SK-MEL-5 (cell line): ENCODE measurements at places on chromosomes 4 and X. TPM values are rescaled to one million over a fixed set of nuclear protein-coding genes. Genes with fewer than 3 reads are reported as not detected.

GRCh38 chrX:103446665-103447302 lies 70.4 kb downstream of the BEX3 start:
- DNase-seq, result no peak

NR0B1 gene
- 1.5 and 2.0 TPM in 2 replicates for total RNA-seq

DNA sequence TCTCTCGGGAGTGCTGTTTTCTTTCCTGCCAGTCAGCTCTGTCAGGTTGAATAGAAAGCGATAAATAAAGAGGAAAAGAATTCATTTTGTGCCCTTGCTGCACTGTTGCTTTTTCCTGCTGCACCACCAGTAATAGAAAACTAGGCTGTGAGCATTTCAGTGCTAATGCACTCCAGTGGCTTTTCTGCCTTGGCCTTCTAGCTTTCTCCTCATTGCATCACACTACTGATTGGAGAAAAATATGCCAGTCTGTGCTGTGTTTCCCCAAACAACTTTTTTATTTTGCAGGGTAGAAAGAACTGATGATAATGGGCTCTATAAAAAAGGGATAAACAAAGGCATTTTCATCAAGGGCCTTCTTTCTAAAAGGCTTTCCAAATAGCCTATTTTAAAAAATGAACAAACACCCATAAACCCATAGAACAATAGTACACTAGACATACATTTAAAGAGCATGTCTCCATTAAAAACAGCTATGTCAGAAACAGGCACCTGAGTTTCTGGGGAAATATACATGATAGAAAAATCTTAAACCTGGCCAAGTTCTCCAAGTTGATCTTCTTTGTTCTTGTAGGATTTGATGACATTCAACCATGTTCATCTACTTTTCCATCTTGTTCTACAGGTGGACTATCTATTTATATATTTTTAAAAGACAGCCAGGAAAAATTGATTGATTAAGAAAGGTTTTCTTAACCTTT lies 86.3 kb downstream of the GPRIN3 start:
- peak; percentile 3 for DNase-seq

DNA sequence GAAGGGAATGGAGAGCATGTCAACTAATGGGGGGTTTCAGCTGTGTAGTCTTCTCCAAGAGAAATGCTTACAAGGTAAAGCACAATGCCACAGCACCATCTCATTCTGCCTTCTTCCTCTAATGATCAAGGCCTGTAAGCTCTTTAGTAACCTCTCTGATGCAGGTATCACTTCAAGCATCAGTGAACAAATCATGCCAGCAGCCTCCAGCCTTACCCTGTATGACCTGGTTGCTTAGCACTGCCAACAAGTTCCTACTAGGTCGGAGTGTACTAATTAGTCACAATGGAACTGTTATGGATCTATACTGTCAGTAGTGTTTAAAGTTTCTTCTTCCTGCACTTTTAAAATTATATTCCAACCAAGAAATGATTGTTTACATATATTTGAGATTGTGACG lies 197.7 kb downstream of the GRID2 start:
- DNase-seq, result no peak

GRCh38 chr4:106022454-106022853 lies 127.2 kb downstream of the NPNT start:
- DNase-seq, result no peak

RTL3 gene
- total RNA-seq, result not detected in 2 replicates

CNKSR2 gene
- 3.0 and 3.1 TPM in 2 replicates for total RNA-seq

GRCh38 chr4:146407669-146408084 lies 114.1 kb downstream of the SLC10A7 start:
- no peak for DNase-seq

- DNase-seq, result no peak
These were observed 1.2 kb upstream of the TMEM144 start for GRCh38 chr4:158208963-158209640.

DNA sequence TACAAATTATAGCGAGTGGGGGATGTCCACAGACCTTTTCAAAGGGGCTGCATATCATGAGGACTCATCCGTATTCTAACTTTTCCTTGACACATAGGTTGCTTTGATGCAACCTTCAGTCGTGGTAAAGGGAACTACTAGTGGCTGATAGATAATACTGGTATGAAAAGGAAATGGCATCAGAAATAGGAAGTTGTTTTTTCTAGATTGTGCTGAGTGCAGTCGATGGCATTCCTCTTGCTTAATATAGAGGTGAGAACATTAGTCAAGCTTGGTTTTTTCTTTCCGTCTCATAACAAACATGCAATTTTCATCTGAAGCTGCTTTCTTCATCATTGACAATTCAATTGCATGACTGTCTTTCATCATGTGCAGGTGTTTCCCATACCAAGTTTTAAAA lies 16.6 kb downstream of the ENPEP start:
- no peak for DNase-seq

DNA sequence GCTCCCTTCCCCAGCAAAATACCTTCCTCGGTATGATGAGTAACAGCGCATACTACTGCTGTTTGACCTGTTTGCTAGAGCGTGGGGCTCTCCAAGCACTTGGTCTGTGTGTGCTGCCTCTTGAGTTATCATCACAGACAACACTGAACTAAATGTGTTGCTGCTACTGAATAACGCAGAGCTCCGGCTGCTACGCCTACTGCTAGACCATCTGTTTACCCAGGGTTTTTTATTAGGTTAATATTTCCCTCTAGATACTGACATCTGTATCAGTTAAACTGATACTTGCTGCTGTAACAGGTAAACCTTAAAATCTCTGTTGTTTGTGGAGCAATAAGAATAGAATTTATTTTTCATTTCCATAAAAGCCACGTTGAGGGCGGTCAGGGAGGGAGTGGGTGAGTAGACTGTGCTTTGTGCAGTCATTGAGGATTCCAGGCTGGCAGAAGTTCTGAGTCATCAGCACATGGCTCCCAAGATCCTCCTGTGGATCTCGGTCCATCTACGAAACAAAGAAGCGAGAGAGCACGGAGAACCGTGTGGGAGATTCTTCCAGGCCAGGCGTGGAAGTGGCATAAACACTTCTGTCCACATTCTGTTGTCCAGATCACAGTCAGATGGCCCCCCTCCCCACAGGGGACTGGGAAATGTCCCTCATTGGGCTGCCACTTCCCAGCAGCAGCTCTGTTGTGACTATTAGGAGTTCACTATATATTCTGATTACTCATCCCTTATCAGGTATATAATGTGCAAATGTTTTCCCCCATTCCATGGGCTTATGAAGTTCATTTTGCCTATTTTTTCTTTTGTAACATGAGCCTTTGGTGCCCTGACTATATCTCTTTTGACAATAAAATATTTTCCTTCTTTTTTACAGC lies 14.1 kb downstream of the GRK4 start:
- DNase-seq, result peak; percentile 53

DNA sequence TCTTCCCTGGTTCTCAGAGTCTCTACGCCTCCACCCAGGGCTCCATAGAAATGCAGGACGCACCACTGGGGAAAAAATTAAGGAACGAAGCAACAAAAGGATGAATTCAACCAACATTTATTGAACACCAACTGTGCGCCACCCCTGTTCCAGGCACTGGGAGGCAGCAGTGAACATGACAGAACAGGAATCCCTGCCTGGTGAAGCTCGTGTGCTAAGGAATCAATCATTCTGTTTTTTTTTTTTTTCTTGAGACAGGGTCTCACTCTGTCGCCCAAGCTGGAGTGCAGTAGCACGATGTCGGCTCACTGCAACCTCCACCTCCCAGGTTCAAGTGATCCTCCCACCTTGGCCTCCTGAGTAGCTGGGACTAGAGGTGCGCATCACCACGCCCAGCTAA lies 1.9 kb upstream of the FTSJ1 start:
- DNase-seq, result peak; percentile 22

- no peak for DNase-seq
These were observed 50.3 kb downstream of the PHKA2 start for GRCh38 chrX:18933617-18934016.

DNA sequence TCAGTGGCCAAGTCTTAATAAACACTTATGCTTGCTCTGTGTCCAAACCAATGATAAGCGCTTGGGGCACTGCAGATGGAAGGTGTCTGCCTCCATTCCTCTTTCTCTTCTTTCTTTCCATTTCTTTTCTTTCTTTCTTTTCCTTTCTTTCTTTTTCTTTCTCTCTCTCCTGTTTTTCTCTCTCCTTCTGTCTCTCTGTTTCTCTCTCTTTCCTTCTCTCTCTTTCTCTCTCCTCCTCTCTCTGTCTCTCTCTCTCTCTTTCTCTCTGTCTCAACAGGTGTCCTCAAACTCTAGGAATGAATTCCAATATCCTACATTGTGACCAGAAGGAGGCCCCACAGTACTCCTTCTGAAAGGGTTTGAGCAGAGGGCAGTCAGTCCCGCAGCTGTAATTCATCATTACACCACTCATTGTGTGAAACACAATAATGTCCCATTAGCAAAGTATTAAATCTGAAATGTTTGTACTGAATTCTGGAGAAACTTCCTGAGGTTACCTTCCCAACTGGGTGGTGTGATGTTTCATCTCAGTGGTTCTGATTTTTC lies 66.5 kb upstream of the PAGE1 start:
- peak; percentile 30 for DNase-seq

DNA sequence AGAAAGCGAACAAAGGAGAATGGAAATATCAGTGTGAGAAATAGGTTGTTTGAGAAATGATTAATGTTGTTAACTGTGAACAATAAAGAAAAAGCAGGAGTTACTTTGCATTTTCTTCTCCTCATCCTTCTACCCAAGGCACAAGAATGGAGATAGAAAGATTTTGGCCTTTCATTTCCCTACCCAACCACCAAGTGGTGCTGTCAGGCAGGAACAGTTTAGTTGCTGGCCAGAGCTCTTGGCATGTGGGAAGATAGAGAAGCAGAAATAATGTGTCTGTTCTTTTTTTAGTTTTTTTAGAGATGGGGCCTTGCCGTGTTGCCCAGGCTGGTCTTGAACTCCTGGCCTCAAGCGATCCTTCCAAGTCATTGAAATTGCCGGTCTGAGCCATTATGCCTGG lies 12.8 kb downstream of the HOPX start:
- DNase-seq, result peak; percentile 42

CXorf51A gene
- total RNA-seq, result not detected in 2 replicates

GRCh38 chr4:2902126-2902525 lies 58.5 kb downstream of the ADD1 start:
- DNase-seq, result no peak

SPARCL1 gene
- 0.11 TPM in 1 of 2 replicates, not detected in the other for total RNA-seq

DNA sequence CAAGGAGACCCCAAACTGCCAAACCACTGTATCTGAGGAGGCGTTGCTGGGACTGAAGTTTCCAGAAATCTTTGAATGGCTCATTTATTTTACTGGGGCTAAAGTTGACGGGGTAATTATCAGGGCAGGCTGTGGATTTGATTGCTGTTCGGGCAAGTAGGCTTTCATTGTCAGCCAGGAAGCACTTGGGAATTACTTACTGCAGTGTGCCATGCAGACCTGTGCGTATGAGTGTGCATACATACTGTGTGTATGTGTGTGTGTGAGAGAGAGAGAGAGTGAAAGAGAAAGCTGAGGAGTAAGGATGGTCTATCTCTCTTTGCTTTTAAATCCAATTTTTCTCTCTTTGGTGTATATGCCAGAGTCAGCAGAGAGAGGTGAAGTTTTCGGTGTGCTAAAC lies 122.7 kb downstream of the NPNT start:
- no peak for DNase-seq

- no peak for DNase-seq
These were observed 86.2 kb downstream of the NHSL2 start for GRCh38 chrX:71996826-71997225.

DNA sequence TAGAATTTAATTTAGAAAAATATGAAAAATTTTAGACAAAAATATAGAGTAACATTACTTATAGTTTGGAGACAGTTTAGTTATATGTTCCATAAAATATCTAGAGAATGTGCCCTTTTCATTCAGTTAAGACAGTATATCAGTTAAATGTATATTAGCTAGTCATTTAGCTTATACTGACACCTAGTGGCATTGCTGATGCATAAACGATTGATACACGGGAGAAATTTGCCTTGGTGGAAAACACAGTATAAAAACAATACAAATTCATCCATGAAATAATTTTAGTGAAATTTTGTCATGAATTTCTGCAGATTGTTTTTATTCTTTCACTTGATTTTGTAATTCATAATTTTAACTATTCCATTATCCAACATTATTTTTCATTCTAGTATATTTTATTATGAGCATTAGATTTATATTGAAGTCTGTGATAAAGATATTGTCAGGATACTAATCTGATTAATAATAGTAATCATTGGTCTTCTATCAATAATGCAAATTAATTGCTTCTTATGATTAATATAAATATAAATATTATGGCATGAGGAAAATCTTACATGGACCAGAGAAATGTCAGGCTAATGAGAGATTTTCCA lies 219.0 kb downstream of the TLL1 start:
- peak; percentile 66 for DNase-seq

DCAF4L1 gene
- total RNA-seq, result 0.18 and 0.21 TPM in 2 replicates

GRCh38 chr4:169040559-169041261 lies 30.7 kb upstream of the CBR4 start:
- no peak for DNase-seq

GRCh38 chr4:74364652-74365491 lies at the start of gene EREG:
EREG (plus strand) TSS chr4:74365145; CDS start chr4:74365309, 164 bp downstream.
- no peak for DNase-seq

- no peak for DNase-seq
These were observed 63.4 kb downstream of the GAB1 start for GRCh38 chr4:143400082-143400481.

- DNase-seq, result no peak
These were observed 10.8 kb downstream of the CETN2 start for GRCh38 chrX:152819732-152820131.

- no peak for DNase-seq
These were observed at the start of gene MID2 for GRCh38 chrX:107825698-107826237. MID2 (plus strand) TSS chrX:107825866; CDS start chrX:107826427, 561 bp downstream.

BTK gene
- total RNA-seq, result 1.3 and 2.9 TPM in 2 replicates

DNA sequence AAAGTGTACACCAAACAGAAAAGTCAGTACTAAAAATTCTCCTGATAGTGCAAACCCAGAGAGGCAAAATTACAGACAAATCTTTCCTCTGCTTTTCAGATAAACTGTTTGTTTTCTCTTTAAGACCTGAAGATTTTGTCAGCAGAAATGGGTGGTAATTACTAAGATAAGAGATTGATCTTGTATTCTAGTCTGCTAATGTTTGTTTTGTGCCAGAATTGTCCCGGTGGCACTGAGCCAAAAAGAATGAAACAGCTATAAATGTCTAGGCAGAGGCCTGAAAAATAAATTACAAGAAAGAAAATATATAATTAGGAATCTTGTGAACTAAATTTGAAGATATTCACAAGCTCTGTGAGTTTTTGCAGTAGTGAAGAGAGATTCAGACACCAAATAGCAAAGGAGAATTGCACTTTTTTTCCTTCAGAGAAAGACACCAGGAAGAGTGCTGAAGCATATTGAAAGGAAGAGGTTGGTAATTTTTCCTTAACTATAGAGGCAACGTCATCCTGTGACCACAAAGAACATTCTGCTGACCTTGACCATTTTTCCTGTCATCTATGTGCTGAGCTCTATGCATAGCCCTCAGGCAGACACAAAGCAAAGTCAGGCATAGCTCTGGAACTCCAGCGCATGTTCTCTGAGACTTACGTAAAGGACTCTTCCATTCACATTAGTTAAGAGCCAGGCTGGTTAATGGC lies 314.5 kb upstream of the RASGEF1B start:
- no peak for DNase-seq

MAGEB18 gene
- 0.08 TPM in 1 of 2 replicates, not detected in the other for total RNA-seq

DNA sequence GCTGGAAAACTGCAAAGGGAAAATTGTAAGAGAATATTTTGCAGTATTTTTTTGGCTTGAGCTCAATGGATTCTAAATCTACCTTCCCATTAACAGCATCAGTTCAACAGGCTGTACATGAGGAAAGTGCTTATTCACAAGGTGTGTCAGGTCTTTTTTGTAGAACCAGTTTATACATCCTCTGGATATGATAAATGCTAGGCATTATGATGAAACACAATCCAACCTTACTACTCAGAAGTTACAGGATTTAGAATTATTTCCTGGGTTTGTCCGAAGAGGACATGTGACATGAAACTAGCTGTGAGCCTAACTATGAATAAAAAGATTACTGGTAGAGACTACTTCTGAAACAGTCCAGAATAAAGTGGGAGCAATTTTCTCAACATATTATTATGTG lies 49.5 kb downstream of the ATXN3L start:
- no peak for DNase-seq
